ENCODE measurements at places on chromosomes 4 and X.

- DNase-seq: no peak
Observed at GRCh38 chr4:48546336-48546735, 56.3 kb downstream of the ZAR1 start.

DNA sequence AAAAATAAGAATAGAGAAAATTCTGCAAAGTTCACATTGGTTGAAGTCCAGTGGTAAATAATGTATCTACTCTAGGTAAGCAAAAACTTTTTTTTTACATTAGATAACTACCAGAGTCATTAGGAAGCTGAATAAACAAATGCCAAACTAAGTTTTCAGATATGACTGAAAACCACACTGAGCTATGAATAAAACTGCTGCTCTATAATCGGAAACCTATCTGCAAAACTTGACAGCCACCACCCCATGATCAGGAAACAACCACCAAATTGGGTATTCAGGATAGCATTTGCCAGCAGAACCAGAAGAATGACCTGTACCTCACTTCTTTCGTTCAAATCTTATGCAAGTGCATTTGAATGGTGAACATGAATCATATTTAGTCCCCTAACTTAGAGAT lies 173.0 kb upstream of the TET2 start:
- DNase-seq: no peak

DNA sequence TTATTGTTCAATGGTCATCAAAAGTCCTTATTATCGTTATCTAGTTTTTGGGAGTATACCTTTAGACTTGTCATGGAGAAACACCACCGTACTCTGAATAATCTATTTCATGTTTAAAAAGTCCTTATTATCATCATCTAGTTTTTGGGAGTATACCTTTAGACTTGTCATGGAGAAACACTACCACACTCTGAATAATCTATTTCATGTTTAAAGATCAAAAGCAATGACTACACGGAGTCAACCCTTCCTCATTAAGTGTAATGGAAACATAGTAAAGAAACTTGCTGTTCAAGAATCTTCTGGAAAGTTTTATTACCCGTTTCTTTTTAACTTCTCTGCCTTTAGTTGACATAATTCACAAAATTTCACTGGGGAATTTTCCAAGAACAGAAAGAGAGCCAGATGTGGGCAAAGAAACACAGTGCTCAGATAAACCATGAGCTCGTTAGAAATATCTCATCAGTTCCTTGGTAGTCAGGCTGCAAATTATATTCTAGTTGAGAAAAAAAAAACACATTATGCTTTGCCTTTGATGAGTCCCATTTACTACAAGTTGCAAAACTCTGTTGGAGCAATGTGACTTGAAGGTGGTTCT lies 158.8 kb downstream of the AFAP1 start:
- DNase-seq: no peak

GRCh38 chr4:81052119-81053068 lies 21.9 kb downstream of the BMP3 start:
- no peak for DNase-seq

DNA sequence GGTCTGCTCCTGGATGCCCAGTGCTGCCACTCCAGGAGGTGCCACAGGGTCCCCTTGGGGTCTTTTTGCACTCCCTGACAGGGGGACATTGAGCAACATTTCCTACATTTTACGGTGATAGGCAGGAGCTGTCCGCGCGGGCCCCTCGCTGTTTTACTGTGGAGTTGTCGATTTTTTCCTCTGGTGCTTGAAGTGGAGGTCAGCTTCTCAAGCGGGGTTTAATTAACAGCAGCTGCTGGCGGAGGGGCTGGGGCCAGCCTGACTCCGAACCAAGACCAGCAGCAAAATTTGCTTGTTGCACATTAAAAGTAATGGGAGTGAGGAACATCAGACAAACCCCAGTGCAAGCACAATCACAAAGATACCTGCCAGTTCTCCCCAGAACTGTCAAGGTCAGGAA lies 13.2 kb upstream of the SH3TC1 start:
- DNase-seq: no peak

GRCh38 chr4:3745886-3746656 lies 20.1 kb upstream of the ADRA2C start:
- DNase-seq: no peak

GRCh38 chr4:174263445-174263736 lies 20.1 kb downstream of the FBXO8 start:
- DNase-seq: no peak

DNA sequence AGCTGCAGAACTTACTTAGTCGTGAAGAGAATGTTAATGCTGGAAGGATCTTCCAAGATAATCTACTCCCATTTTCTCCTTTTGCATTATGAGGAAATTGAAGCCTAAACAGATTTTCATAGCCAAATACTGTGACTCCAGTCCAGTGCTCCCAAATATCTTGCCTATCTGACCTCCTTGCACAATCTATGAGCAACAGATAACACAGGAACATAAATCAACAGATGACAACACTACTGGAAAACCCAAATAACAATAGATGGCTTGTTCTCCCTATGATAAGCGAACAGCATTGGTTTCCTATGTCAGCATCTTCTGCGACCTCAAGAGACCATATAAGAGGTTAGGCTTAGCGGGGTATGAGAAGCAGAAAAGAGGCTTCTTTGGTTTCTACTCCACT lies 88.0 kb downstream of the CORIN start:
- DNase-seq: no peak

GRCh38 chrX:7993873-7994272 lies 66.7 kb upstream of the PNPLA4 start:
- DNase-seq: no peak

DNA sequence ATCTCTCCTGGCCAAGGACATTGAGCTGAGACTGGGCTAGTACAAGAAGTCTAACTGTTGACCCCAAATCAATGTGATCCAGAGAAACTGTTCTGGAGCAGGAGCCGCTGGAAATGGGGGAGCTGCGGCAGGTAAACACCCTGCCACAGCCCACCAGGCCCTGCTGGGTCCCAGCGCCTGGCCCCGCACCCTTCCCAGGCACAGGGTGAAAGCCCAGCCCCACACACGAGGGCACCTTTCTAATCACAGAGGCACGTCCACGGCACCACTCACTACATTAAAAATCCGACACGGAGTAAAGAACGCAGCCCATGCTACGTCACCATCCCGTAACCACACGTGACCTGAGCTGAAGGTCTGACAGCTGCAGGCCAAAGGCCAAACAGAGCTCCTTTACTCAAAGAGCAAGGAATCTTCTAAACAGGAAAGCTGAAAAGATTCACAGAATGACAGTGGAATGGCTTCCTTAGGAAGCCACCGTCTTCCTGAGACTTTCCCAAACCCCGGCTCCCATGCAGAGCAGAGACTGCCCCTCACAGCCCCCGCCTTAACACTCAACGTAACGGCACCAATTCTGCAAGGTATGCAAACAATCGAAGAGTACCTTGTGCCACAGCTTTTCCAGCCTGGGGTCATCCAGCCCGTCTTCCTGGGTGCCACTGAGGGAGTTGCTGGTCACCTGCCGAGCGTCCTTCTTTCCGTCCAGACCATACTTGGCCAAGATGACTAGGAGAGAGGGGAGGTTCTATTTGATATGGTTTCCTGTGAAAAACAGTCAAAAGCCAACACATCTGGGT lies 12.6 kb downstream of the LRPAP1 start:
- no peak for DNase-seq

- DNase-seq: no peak
Observed at GRCh38 chr4:61994036-61994435, 793.9 kb downstream of the ADGRL3 start.
